ENCODE measurements at places on chromosomes 4 and X.

DNA sequence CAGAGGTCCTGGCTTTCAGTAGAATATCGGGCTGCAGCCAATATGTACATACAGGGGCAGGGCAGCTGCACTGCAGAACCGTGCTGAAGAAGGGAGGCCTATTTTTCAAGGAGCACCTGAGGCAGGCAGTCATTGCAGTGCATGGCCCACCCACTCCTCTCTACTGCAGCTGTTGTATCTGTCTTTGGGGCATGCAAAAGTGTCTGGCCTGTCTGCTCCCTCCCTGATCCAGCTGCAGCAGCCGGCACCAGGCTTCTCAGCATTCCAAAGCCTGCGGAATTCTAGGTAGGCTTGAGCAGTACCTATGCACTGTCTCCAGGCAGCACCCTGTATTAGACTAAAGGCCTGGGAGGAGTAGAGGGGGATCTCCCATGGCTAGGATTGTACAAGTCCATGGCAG, 415.2 kb upstream of the MAGEB16 start:
- DNase-seq, result no peak

DNA sequence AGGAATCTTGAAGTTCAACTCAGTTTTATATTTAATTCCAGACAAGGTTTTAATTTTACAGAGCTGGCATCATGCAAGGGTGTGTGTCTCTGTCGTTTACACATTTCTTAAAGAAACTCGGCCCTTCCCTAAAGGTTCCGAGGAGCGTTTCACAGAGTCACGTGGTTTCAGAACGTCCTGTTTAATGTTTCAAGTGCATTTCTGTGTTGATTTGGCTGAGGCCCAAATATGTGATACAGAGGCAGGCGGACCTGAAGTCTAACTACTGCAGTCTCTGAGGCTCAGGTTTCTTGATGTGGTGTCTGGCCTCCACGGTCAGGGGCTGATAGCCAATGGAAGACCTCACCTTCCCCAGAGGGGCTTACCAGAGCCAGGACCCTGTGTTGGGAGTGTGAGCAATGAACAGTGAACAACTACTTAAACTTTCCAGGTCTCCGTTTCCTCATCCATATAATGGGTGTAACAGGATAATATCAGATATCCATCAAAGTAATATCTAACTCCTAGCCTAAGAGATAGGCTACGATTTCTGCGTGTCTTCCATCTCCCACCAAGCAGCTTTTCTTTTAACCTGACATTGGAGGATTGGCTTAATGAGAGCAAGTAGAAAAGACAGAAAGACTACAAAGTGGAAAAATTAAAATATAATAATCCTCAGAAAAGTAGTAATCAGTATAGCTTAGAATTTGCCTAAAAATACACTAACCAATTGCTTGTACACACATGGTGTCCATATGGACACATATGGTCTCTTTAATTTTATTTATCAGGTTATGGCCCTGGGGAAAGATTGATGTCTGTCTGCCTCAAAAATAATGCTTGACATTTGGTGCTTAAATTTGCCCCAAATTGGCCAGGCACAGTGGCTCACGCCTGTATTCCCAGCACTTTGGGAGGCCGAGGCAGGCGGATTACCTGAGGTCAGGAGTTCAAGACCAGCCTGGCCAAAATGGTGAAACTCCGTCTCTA, 50.0 kb upstream of the TRIM2 start:
- DNase-seq, result peak; percentile 47

- DNase-seq, result no peak
These were observed 398.6 kb upstream of the RASGEF1B start for GRCh38 chr4:81870275-81870674.

DNA sequence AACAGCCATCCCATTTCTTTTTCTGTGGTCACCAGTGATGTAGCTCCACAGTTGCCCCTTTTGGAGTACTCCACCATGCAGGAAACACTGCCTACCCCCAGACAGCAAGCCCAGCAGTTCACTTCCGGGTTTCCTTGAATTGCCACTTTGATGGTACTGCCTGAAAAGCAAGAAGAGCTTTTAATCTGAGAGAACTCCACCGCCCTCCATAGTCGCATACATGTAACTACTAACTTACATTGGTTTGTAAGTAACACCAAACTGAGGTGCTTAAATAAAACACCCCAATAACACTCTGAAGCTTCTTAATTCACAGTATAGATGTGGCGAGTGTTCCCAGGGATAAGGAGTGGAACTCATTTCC, 53.6 kb upstream of the HPSE start:
- DNase-seq, result no peak

DNA sequence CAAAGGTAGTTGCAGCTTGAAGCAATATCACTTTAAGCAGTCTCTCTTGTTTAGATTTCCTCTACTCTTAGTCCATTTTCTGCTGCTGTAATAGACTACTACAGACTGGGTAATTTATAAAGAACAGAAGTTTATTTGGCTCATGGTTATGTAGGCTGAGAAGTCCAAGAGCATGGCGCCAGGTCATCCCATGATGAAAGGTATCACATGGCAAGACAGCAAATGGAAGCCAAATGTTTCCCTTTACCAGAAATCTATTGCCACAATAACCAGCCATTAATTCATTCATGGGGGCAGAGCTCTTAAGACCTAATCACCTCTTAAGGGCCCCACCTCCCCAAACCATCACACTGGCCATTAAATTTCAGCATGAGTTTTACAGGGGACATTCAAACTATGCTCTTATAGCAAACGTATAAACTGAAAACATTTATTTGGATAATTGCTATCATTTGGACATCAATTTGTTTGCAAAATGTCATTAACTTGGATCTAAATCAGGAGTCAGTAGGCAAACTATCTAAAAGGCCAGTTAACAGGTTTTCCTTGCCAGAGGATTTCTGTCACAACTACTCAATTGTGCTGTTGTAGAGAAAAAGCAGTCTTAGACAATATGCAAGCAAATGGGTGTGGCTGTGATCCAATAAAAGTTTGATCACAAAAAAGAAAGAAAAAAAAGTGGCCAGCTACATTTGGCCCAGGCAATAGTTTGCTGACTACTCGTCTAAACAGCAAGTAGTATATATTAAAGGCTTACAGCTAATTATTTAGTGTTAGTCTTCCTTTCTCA, 75.7 kb upstream of the GUCY1A1 start:
- no peak for DNase-seq

DNA sequence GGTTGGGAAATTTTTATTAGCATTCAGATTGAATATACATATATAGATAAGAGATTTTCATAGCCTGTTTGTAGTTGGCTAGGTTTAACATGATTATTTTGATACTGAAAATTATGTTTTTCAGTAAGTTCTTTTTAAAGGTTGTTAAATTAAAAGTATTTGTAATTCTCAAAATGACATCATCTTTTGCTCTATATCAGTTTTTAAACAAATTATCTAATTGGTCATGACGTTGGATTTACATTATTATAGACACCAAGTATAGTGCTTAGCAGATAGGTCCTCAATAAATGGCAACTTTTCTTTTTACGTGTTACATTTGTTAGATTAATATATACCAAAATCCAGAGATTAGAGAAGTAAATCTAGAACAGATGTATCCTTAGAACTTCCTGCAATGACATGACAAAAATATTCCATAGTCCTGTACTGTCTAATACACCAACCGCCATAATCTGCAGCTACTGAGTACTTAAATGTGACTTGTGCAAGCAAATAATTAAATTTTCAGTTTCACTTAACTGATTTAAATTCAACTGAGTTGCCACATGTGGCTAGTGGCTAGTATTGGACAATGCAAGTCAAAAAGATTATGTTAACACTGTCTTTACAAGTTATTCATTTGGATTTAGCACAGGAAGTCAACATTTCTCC, 1613.1 kb upstream of the TENM3 start:
- DNase-seq, result no peak

DNA sequence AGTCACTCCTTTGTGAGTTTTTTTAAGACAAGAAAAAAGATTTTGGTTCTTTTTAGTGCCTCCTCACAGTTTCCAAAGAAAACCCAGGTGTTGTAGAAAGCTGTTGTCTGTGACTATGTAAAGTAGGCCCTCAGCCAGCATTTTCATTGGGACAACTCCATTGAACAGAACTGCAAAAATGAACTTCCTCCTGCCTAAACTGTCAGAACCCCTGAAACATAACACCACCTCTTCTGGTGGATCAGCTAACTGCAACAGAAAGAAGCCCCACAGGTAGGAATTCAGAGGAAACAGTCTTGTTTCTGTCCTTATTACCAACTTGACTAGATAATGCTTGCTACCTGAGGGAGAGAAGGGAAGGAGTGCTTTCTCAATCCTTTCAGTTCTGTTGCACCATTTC, 3.4 kb upstream of the ATP11C start:
- no peak for DNase-seq

DNA sequence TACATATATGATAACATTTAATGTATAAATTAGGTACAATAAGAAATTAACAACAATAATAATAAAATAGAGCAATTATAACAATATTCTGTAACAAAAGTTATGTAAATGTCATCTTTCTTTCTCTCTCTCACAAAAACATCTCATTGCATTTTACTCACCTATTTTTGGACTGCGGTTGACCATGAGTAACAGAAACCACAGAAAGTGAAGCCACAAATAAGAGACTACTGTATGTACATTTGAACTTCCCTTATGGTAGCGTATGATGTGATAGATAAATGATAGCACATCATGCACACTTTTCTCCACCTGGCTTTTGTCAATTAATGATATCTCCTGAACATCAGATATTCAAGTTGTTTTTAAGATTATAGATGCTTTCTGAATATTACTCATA, 80.5 kb downstream of the HNRNPD start:
- no peak for DNase-seq

- no peak for DNase-seq
These were observed 27.4 kb upstream of the CCSER1 start for GRCh38 chr4:90099812-90100211.

- no peak for DNase-seq
These were observed 110.5 kb upstream of the IGFBP7 start for GRCh38 chr4:57220734-57221133.

DNA sequence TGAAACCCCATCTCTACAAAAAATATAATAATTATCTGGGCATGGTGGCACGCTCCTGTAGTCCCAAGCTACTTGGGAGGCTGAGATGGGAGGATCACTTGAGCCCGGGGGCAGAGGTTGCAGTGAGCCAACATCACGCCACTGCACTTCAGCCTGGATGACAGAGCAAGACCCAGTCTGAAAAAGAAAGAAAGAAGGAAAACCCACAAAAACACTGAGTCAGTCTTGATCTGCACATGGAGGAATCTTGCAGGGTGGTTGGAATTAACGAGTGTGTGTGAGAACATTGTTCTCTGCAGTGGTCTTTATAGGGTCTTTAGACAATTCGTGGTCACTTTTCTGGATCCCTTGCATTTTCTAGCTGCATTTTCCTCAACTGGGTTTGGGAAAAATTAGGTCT, 23.2 kb downstream of the ADD1 start:
- no peak for DNase-seq

DNA sequence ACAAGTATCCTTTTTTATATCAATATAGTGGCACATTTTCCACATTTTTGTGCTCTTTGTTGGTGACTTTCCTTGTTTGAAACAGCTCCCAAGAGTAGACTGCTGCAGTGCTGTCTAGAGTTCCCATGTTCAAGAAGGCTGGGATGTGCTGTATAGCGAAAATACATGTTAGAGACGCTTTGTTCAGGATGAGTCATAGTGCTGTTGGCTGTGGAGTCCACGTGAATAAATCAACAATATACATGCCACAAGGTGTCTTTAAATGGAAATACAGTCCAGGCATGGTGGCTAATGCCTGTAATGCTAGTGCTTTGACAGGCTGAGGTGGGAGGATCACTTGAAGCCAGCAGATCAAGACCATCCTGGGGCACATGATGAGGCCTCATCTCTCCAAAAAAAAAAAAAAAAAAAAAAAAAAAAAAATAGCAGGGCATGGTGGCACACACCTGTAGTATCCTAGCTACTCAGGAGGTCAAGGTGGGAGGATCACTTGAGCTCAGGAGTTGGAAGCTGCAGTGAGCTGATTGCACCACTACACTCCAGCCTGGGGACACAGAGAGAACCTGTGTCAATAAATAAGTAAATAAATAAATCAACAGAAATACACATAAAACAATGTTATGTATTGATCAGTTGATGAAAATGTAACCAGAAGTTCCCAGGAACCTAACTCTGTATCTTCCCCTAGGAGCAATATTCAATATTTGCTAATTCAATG, 256.8 kb upstream of the STS start:
- DNase-seq, result no peak

GRCh38 chr4:65646136-65646535, 24.2 kb downstream of the EPHA5 start:
- DNase-seq, result no peak

Data from AG10803 (cell line).